ENCODE measurements at places on chromosomes 2 and 18.

DNA sequence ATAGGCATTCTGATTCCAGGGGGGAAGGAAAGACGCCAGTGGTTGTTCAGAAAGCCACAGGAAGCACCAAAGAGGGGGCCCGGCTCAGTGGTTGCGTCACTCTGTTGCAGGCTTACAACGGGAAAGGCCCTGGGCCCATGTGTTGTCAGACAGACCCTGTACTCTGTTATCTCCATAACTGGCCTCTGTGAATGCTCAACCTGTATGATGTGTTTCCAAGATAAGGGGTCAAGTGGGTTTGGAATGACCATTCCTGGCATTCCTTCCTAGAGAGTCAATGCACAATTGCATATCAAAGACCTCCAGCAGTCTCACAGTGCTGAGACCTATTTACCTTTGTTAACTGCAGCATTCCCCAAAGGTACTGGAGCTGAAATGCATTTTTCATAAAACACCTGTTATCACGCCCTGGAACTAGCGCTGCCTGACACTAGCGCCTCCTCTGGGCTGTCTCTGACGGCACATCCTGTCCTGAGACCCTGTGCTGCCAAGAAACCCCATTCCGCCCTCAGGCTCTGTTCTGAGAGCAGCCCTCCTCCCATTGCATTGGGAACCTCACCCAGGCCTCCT lies 13.2 kb upstream of the LRRFIP1 start:
- DNase-seq, result no peak

DNA sequence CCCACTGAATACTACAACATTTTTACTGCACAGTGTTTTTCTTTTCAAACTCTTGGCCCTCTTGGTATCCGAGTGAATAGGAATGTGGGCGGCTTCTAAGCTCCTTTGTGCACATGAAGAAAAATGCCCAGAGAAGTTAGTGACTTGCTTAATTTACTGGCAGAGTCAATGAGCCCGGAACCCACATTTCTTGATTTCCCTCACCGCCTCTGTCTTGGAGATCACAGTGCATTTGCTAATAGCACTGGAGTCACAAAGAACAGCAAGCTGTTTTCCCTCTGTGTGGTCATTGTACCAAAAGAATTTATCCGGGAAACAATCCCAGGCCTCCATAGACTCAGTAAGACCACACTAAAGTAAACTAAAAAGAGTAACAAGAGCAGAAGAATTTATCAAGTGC lies 18.9 kb downstream of the STON1 start:
- DNase-seq, result no peak

DNA sequence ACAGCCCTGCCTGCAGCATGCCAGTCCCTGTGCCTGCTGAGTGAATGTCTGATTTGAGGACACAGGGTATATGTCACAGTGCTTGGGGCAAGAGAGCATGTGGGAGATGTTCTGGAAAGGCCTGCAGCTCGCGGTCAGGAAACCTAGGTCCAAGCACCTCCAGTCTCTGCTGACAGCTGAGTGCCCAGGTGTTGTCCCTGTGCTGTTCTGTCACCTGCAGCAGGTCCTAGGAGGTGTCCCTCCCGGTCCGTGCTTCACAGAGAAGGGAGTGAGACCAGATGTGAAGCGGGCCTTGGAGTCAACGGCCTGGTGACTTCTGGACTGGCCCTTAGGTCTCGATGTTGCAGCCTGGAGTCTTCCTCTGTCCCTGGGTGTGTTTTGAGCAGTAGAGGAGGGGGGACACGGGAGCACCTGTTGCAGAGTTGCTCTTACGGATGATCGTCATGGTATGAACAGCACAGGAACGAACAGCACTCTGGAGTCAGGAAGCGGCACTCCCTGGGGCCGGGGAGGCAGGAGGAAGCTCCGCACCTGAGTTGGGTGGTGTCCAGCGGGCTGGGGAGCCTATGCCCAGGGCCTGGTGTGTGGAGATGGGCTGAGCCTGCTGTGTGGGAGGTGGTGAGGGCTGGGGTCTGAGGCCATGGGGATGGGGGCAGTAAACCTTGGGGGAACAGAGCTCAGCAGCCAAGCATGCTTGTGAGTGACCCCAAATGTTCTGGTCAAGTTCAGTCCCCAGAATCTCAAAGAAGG lies 21.6 kb upstream of the ARHGEF4 start:
- DNase-seq, result no peak

- DNase-seq, result no peak
These were observed 20.4 kb downstream of the PKP4 start for GRCh38 chr2:158477202-158477601.

DNA sequence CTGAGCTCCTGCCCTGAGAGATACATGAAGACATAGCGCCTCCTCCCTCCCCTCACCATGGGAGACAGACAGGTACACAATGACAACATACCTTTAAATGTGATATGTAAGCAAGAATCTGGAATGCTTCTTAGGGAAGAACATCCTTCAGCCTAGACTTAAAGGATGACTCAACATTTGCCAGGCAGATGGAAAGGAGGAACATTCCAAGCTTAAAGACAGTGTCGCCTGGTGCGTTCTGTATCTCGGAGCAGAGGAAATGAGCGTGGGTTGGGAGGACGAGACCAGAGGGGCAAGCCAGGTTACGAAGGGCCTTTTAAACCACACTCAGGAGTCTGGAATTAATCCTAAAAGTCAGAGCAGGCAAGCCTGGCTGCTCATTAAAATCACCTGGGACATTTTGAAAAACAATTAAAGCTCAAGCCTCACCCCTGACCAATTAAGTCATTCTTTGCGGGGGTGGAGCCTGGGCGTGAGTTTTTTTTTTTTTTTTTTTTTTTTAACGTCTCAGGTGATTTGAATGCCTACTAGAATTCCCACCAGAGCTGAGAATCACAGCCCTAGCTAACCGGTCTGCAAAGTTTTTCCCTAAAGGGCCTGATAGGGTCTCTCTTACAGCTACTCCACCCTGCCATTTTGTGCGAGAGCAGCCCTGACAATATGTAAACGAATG lies 131.2 kb upstream of the SEC11C start:
- DNase-seq, result no peak

- no peak for DNase-seq
These were observed 154.8 kb downstream of the RNF152 start for GRCh38 chr18:61738042-61738441.

DNA sequence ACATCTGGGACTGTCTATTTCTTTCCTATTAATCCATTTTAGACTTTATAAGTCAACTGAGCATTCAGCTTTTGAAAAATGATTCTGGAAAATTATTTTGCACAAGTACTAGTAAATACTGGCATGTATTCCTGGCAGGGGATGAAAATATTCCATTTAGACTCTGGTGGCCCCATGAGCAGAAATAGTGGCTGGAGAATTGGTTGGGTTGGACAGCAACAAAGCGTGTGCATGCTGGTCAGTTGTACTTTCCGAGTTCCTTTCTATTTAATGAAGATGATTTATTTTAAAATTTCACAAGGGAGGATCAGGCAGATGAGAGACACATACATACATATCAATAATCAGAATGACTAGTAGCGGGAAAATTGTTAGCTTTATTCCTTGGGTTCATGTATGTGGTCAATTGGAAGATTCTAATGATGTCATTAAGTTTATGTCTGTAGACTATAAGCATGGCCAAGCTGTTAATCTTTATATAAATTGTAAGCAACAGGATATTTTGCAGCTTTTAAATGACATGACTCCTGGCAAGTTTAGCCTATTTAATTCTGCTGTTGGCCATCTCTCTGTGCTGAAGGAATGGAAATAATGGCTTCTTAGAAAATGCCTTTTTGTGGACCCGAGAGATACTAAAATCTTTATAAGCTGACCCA lies 541.6 kb downstream of the SLC4A3 start:
- no peak for DNase-seq

GRCh38 chr2:108565778-108566375 lies 31.6 kb downstream of the LIMS1 start:
- DNase-seq, result no peak

DNA sequence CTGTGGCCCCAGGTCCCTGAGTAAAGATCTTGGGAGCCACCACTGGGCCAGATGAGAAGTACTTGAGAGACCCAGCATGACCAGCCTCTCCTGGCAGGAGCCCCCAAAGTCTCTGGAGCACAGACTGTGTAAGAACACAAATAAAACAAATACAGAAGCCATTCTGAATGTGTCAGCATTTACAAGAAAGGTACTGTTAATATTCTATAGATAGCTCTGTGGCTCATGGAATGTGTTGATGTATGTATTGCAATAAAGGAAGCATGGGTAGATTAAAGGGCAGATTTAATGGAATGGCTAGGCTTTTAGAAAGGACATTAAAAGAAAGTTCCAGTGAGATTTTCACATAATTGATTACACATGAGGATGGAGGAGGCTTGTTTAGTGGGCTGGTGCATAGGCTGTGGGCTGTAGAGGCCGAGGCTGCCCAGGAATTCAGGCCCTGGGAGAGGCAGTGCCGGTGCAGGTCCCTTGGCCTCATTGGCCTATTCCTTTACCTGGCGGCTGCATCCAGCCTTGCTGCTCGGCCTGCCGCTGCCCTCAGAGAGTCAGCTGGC lies 127.7 kb upstream of the DLX2 start:
- DNase-seq, result no peak

DNA sequence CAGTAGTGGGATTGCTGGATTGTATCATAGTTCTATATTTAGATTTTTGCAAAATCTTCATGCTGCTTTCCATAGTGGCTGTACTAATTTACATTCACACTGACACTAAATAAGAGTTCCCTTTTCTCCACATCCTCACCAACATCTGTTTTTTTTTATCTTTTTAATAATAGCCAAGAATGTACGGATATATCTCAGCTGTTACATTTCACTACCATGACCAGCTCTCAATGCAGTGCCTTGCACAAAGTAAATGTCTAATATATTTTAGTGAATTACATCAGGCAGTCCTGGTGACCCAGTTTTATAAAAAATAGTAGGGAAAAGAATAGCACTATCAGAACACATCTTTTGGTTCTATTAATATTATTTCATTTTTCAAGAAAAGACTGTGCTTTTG lies 161.8 kb downstream of the LNPK start:
- DNase-seq, result no peak

DNA sequence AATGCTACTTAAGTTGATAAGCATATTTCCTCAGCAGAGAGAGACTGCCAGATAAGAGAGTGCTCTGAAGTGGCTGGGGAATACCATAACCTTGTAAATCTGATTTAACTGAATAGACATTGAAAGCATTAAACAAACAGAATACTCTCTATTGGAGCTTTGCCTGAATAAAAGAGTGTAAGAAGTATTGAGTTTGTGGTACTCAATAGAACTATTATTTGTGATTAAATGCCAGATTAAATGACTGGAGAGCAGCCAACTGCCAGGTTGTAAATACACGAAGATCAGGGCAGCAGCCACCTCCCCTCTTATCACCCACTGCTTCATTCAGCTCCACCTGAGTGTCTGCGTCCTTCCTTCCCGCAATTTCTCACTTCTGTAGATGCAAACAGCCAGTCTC lies 373.6 kb downstream of the DCDC2C start:
- DNase-seq, result no peak

DNA sequence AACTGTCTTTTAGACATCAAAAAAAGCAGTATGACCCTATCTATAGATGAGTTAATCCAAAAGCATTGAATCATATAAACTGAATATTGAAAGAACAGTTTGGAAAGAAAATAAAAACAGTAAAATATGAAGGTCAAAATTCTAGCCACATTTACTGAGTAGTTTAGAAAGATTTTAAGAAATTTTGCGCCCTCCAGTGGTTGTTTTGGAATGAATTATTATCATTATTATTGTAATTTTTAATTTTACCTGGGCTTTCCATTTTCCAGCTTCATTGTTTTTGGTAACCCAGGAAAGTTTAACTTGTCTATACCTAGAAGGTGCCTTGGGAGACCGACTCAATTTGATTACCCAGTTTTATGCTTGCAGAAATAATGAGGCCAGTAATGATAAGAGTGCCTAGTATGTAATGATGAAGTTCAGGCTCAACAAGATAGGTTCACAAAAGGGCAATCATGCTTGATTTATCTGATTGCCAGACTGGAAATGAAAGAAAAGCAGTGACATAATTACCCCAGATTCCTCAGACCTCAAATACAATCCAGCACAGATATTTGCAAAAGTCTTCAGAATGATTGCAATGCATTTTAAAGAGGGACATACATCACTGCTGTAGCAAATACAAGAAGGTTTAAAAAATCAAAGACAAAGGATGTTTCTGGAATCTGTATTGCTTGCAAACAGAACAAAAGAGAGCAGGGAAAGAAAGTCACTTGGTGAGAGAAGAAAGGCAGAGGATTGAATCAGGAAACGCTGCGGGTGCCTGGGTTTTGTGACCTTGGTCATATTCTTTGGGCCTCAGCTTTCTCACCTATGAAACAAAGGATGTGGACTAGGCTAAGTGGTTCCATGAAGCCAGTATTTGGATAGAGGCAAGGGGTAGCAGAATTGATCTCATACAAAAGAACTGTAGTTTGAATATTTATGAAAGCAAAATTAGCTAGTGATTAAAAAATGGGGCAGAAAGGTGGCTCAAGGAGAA lies 153.8 kb downstream of the MAP2 start:
- DNase-seq, result no peak

DNA sequence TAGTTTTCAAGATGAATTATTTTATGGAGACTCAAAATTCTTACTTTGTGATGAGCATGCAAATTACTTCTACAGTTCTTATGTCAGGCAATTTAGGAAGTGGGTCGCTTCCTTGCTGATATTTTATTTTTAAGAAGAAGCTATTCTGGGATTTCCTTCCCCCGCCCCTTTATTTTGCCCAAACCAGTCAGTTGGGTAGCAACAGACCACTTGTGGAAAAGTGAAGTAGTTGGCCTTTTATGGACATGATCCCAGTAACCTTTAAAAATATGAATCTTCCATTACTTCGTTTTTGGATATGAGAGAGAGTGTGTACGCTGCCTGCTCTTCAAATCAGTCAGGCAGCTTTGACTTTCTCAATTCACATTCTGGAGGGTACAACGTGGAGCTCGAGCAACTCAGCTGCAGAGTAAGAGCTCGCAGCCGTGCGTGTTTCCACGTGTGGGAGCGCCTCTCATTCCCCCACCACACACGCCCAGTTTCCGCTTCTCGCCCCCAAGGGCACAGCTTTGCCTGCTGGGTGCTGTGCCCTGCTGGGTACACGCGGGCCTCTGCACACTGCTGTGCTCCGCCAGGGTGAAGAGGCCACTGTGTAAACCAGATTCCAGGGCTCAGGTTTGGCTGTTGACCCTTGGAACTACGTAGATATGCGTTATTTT lies 92.6 kb downstream of the ITGB1BP1 start:
- DNase-seq, result no peak

DNA sequence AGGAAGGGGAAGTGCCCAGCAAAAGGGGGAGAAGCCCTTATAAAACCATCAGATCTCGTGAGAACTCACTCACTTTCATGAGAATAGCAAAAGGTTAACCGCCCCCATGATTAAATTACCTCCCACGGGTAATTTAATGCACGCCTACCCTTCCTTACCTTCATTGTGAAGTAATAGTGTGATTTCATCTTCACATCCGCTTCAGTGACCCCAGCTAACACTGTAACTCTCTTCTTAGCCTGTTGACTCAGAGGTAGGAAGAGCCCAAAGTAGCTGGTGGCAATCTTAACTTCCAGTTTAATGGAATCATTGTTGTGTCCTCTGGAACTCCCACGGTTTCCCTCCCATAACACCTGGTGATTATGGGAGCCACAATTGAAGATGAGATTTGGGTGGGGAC lies 120.5 kb downstream of the GULP1 start:
- no peak for DNase-seq

Measured in activated CD8-positive, alpha-beta memory T cell treated with anti-CD3 and anti-CD28 coated beads for 4 hours (primary cell).